Inflammatory macrophage treated with lipopolysaccharide for 1 hour (primary cell): ENCODE measurements at places on chromosomes 16 and 17.

GRCh38 chr17:80358861-80359260, 56.1 kb upstream of the ENDOV start:
- no peak for DNase-seq

DNA sequence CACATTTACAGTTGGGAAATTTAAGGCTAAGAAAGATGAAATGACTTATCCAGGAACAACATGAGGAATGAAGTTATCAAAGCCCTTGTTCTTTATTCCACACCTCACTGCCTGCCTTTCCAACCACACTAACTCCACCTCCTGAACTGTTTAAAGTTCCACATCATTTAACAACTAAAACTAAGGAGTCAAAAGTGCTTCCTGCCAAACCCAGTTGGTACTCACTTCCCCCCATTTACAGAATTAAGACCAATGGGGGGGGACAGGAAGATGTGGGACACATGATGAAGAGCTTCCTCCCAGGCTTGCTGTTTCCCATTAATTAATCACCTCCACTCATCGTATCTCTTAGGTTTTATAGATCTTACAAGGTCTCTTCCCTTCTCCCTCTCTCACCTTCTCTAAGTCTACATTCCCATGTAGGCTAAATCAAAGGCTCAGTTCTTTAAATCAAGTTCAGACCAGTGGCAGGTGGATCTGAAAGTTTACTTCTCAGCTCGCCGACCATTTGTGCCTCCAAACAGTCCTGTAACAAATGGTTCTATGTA, 19.2 kb upstream of the TMEM101 start:
- DNase-seq: peak; percentile 12

DNA sequence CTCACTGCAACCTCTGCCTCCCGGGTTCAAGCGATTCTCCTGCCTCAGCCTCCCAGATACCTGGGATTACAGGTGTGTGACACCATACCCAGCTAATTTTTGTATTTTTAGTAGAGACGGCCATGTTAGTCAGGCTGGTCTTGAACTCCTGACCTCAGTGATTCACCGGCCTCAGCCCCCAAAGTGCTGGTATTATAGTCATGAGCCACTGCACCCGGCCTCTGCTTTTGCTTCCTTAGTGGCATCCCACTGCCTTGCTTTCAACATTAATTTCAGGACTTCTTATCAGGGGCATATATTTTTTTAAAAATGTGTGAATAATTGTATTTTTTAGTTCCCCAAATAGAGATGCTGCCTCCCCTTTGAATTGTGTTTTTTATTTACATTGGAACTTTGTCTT, 98.8 kb downstream of the SYCE1L start:
- DNase-seq: no peak

GRCh38 chr17:35931794-35932425, 1.3 kb upstream of the RDM1 start:
- no peak for DNase-seq

DNA sequence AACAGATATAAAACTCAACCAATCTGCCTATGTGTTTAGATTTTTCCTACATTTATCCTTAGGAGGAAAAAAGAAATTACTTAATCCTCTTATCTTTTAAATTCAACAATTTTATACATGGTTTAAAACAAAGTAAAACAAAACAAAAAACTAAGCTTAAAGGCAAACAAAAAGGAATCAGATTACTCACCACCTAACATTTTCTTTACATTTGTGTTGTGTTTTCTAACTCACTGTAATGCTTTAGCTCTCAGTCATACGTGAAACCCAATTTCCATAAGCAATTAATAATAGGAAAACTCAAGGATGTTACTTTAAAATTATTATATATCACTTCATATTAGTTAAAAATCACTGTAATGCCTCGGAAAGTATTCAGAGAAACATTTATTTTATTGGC, 6.7 kb upstream of the IRX5 start:
- DNase-seq: no peak

- DNase-seq: no peak
These were observed 2.1 kb downstream of the CES5A start for GRCh38 chr16:55873122-55873521.
